ENCODE measurements at places on chromosomes 6 and 20. TPM values are rescaled to one million over a fixed set of nuclear protein-coding genes. Genes with fewer than 3 reads are reported as not detected.

BTBD3 gene
- total RNA-seq: 4.3 TPM

PI16 gene
- total RNA-seq: 0.63 TPM

SLC12A5 gene
- 1.3 TPM for total RNA-seq

GRCh38 chr6:156280065-156280464, 497.1 kb upstream of the ARID1B start:
- no peaks in the 10 kb centered on the region for H3K4me1 ChIP-seq
- no peaks in the 10 kb centered on the region for H3K36me3 ChIP-seq
- no peak overlapping the region for H3K27ac ChIP-seq
- peaks cover 3% of the 10 kb centered on the region for H3K27me3 ChIP-seq
- no peak overlapping the region for H3K4me3 ChIP-seq

DNA sequence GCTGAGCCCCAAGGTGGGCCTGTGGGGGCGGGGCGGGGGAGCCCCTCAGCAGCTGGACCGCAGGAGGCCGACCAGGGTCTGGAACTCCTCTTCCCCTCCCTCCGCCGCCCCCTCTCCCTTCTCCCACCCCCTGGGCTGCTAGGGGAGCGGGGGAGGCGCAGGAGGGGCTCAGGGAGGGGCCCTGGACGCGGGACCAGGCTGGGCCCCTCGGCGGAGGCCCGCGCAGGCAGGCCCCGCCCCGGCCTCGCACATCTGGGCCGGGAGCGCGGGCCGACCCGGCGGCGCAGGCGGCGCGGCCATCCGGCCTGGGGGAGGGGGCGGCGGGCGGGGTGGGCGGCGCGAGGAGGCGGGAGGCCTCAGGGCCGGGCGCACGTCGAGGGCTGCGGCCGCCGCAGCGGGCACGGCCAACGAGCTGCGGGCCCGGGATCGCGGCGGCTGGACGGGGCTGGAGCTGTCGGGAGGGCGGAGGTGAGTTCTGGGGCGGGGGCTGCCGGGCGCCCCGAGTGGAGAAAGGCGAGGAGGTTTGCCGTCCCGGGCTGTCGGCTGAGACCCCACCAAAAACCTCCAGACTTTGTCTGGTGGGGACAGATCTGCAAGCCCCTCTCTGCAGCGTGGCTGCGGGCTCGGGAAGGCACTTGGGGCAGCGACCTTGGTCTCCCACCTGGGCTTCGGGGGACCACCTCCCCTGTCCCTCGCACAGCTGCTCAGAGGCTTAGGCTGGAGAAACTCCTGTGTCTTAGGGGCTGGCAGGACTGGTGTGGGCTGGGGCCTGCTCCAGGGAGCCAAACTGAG, at the start of gene HSPA12B:
Gene HSPA12B, plus strand, starts transcription at position 359 of the 792 bp plus-strand sequence. CDS start 5,990 bp downstream, outside the sequence.
- H3K4me1 ChIP-seq: peaks cover 4% of the 10 kb centered on the region
- H3K36me3 ChIP-seq: no peaks in the 10 kb centered on the region
- no peak within 1 kb of the TSS for H3K4me3 ChIP-seq
- peaks cover 43% of the 10 kb centered on the region for H3K27me3 ChIP-seq
- no peak for DNase-seq
- no peak within 1 kb of the TSS for H3K27ac ChIP-seq

DNA sequence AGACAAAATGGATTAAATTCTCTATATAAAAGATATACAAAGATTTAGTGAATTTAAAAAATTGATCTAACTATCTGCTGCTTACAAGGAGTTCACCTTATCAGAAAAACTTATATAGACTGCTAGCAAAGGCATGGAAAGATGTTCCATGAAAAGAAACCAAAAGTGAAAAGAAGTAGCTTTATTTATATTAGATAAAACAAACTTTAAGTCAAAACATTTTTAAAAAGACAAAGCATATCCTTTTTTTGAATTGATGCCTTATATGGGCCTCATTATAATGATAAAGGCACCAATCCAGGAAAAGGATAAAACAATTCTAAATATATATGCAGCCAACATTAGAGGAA, 334.2 kb downstream of the MEI4 start:
- H3K4me1 ChIP-seq: no peaks in the 10 kb centered on the region
- no peaks in the 10 kb centered on the region for H3K27me3 ChIP-seq
- H3K27ac ChIP-seq: no peak overlapping the region
- no peak overlapping the region for H3K4me3 ChIP-seq

DNA sequence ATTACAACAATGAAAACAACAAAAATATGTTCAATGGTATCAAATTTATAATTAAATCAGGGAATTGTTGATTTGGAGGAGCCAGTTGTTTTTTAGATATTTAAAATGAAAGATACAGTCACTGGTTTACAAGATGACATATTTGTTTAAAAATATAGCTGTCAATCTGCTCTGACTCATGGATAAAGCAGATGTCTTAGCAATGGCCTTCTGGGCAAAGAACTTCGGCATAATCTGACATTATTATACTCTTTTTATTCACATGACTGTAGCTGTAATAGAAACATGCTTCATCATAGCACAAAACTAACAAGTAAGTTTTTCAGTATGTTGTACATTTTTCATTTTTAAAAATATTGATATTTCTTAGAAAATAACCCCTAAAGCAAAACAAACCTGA, 267.4 kb downstream of the CENPW start:
- H3K27me3 ChIP-seq: no peaks in the 10 kb centered on the region
- H3K27ac ChIP-seq: no peak overlapping the region
- no peak overlapping the region for H3K4me3 ChIP-seq
- no peaks in the 10 kb centered on the region for H3K36me3 ChIP-seq

DNA sequence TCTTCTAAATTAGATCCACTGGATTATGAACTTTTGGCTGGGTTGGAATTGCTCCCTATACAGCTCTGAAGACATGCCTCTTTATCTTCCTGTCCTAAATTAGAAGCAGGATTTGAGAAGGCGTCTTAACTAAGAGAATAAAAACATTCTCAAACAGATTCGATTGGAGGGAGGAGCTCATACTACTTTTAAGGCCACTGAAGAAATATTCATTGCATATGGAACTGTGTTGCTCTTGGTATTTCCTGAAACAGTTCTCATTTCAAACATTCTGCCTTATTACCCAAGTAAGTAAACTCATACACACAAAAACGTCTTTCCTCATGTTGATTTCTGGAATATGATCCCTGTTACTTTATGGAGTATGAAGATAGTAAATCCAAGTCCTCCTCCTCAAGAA, 519.7 kb upstream of the CDH4 start:
- H3K4me1 ChIP-seq: no peaks in the 10 kb centered on the region
- no peaks in the 10 kb centered on the region for H3K36me3 ChIP-seq
- no peak for DNase-seq
- H3K27ac ChIP-seq: no peak overlapping the region

Data from activated CD8-positive, alpha-beta T cell treated with anti-CD3 and anti-CD28 coated beads, Interleukin-2, amount 10 ng/mL, durations not matched to agents 7 days and 5 days (primary cell).